PC-9 (cell line): ENCODE measurements at places on chromosomes 11 and 22.

GRCh38 chr11:90556606-90557005, 333.8 kb upstream of the CHORDC1 start:
- DNase-seq = no peak

GRCh38 chr11:89168396-89168795, 9.3 kb upstream of the TYR start:
- DNase-seq = no peak

- DNase-seq = no peak
Observed at GRCh38 chr11:15605094-15605493, 490.4 kb downstream of the INSC start.

DNA sequence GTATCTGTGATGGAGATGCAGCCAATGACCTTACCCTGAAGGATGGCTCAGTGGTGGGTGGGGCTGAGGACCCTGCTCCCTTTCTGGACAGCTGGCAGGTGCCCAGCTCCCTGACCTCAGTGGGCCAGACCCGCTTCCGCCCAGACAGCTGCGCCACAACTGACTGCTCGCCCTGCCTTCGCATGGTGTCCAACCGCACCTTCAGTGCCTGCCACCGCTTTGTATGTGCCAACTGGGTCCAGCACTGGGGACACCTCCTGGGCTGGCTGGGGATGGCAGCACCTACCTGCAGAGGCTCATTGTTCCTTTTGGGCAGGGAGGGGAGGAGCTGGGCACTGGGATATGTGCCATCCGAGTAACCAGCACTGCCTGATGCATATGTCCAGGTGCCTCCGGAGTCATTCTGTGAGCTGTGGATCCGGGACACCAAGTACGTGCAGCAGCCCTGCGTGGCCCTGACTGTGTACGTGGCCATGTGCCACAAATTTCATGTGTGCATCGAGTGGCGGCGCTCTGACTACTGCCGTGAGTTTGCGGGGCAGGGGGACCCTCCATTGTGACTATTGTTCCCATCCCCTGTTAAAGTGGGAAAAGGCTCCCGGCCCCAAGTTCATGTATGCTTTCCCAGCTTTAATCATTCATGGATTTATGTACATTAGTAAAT, 84.8 kb downstream of the OTOG start:
- DNase-seq = no peak

GRCh38 chr11:7220636-7221035, 31.1 kb upstream of the SYT9 start:
- no peak for DNase-seq

GRCh38 chr11:119584193-119585042, 144.6 kb downstream of the NECTIN1 start:
- DNase-seq = peak; percentile 58

DNA sequence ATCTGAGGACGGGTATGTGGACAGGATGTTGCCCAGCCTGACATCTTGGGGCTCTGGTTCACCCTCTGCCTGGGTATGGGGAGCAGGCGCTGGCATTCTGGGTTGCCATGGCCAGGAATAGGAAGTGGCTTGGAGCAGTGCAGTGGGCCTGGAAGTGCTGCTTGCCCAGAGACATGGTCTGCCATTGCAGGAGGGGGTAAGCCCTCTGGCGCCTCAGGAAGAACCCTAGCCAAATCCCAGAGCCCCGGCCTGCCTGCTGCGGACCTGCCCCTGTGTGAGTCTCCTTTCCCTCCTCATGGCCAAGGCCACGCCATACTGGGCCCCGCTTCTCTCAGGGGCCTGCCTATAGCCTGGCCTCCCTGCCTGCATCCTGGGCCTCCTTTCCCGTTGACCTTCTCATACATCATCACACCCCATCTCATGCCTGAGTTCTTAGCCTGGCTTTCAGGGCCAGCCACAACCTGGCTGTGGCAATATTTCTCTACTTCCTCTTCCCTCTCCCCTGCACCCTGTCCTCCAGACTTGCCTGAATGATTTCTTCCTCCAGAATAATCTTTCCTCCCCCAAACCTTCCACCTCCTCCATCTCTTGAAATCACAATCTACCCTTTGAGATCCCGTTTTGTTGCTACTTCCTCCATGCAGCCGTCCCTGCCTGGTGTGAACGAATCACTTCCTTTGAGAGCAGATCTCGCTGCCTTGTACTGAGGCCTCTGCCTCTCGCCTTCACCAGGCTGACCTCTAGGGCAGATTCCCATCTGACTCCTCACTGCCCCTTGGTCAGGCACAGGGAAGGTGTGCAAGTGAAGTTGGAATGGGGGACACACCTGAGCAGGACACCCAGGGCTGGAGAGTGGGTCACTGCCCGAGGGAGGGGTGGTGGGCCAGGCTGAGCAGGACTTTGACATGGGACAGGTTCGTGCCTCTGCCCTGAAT, 5.2 kb downstream of the CAPN5 start:
- no peak for DNase-seq

DNA sequence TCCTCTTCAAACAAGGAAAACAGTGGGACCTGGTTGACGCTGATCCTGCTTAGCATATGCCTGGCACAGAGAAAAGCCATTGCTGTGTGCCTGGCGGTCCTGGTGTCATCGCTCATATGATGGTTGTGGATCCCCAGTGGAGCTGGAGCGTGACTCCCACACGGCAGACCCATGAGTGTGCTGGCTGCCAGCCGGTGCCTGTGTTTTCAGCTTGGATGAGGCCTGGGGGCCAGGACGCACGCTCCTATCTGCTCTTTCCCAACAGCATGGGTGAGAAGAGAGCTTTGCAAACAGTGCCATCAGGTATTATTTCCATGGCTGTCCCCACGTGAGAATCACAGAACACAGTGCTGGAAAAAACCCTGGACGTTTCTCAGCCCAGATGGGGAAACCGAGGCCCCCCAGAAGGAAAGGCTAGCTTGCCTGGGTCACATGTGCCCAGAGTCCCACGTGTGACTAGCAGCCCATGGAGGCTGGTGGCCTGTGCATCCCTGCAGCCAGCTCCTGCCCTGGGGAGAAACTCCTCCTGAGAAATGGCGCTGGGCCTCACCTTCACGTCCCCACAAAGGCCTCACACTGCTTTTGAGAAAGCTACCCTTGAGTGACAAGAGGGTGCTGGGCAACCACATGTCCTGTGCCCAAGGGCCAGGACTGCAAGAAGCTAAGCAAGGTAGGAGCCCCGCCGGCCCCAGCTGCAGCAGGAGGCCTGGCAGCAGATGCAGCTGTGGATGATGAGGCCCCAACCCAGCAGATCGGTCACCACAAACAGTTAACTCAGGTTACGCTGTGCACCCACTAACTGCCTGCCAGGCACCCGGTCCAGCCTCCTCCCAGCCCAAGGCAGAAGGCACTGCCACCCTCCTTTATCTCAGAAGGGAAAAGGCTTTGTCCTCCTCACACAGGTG, 4.2 kb downstream of the CDKN1C start:
- no peak for DNase-seq

DNA sequence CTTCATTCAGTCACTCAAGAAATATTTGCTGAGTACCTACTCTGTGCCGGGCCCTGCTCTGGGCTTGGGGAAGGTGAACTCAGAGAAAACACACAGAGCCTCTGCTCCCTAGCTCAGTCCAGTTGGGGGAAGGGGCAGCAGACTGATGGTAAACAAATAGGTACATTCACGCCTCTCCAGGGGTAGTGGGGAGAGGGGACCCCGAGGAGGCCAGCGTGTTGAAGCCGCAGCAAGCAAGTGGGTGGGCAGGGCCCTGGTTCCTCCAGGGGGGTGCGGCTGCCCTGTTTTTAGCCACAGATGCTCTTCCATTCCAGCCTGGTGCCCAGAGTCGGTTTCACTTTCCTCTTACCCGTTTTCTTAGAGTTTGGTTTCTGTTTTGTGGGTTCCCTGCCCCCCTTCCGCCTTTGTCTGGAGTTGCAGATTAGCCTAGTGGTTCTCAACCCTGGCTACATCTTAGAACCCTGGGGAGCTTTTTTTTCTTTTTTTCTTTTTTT, 8.7 kb downstream of the DRAP1 start:
- no peak for DNase-seq
